ENCODE measurements at places on chromosomes 5 and 9. TPM values are rescaled to one million over a fixed set of nuclear protein-coding genes. Genes with fewer than 3 reads are reported as not detected.
A peak's percentile ranks its signal among the peaks of the same experiment; 100 is the strongest.

Gene ALDH1A1
- 107 TPM for total RNA-seq

GRCh38 chr9:115437418-115437817 lies 319.5 kb upstream of the TNC start:
- DNase-seq: no peak

DNA sequence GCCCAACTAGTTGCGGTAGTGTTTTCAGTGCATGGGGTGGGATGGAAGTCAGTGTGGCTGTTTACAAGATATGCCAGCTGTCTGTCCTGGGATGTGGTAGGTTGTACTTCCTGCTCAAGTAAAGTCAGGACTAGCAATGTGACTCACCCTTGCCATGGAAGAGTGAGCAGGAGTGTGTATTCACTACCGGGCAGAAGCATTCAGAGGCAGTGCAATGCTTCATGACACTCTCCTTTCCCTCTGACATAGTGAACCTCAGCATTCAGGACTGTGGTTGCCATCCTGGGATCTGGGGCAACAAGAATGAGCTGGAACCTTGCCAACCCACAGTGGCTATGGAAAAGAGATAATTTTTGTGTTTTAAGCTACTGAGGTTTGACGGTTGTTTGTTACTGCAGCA lies 68.9 kb downstream of the BOD1 start:
- no peak for DNase-seq

GRCh38 chr9:88996921-88997235 lies 5.6 kb downstream of the S1PR3 start:
- no peak for DNase-seq

- no peak for DNase-seq
Observed at GRCh38 chr9:121169094-121169601, 32.5 kb downstream of the RAB14 start.

DNA sequence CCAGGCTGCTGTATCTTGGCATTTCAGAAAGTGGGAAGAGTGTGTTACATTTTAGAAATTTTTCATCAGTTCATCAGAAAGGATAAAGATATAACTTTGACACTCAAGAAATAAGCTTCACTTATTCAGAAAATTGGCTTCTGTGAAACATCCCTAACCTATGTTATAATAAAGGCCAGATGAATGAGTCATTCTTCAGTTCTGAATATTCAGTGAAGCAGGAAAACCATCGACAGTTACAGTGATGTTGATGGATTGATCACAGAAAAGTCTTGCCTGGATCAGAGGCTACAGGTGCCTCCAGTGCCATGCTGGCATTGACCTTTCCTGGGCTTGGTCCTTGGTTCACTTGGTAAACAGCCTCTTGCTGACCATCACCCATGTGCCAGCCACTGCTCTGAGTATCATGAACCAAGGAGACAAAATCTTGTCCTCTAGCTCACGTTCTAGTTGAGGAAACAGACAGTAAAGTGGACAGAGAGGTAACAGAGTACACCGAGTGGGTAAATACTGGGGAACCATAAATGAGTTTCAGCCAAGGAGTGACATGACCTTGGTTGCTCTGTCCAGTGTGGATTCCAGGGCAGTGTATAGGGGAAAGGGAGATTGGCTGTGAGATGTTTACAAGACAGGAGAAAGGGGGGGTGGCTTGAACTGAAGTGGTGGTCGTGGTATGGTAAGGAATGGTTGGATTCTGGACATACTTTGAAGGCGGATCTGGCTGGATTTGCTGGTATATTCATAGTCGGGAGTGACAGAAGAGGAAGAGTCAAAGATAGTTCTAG lies 98.6 kb downstream of the AMBP start:
- no peak for DNase-seq

- DNase-seq: no peak
Observed at GRCh38 chr5:31639481-31640411, 815 bp downstream of the PDZD2 start.

DNA sequence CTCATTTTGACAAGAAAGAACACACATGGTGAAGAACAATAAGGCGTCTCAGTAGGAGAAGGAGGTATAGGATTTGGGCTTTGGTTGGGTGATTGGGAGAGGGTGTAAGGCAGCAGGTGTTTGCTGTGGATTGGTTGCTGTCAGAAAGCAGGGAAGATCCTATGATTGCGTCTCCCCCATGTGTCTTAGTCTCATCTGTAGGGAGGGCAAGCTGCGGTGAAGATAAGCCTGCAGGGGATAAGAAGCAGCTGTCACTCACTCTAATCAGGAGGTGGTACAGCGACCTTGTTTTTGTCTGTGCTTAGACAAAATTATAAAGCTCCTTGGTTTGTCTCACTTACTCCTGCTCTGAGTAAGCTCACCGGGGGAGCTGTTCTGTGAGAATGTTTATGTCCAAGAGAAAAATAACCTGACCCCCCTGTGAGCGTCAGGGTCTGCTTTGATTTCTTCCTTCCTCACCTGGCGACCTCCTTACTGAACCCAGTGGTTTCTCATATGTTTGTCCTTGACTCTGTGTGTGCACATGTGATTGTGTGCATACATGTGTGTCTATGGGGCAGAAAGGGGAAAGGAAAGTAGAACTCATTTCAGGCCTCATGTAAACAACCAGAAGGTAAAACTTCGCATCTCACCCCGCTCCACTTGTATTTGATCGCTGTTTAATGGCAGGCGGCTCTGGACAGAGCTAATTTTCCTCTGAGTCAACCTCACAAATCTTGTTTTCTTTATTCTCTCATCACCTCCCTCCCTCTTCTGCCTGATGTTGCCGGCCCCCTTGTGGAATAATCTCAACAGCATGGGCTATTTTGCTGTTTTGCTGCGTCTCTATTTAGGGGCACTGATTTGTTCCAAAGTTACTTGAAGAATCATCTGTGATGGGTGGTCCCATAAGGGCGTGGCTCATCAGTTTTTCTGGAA lies 105.6 kb downstream of the TENT4A start:
- no peak for DNase-seq

GRCh38 chr5:41277476-41278245 lies 64.3 kb upstream of the C6 start:
- DNase-seq: no peak

GRCh38 chr5:5584236-5584745 lies 161.8 kb downstream of the ICE1 start:
- DNase-seq: no peak

DNA sequence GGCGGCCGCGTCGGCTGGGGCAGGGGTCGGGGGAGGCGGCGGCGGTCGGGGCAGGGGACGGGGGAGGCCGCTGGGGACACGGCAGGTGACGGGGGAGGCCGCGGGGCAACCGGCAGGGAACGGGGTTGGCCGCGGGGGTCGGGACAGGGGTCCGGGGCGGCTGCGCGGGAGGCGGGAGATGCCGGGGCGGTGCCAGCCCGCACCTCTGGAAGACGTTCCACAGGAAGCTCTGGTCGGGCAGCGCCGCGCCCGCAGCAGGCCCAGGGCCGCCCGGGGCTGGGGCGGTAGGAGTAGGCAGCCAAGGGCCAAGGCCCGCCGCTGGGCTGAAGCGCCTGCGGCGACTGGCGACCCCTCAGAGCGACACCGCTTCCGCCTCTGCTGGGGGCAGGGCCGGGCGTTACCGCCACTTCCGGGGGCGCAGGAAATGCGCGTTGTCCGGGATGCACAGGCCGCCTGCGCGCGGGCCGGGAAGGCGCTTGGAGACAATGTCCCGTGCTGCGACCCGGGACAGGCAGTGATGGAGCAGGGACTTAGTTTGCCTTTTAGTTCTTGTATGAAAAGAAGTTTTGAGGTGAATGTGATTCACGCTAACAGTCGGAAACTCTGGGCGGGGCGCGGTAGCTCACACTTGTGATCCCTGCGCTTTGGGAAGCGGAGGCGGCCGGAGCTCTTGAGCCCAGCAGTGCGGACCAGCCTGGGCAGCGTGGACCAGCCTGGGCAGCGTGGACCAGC lies 110.0 kb upstream of the LPCAT1 start:
- DNase-seq: peak; percentile 93
